ENCODE measurements at places on chromosomes 16 and 17.

- DNase-seq, result no peak
Measured at GRCh38 chr16:66596986-66597848, 7.3 kb upstream of the CMTM3 start.

GRCh38 chr17:7011415-7011814 lies 1.0 kb upstream of the RNASEK start:
- no peak for DNase-seq

- DNase-seq, result no peak
Measured at GRCh38 chr17:30450125-30451027, 26.8 kb upstream of the GOSR1 start.

- no peak for DNase-seq
Measured at GRCh38 chr17:82826956-82827355, 12.9 kb downstream of the ZNF750 start.
